ENCODE measurements at places on chromosomes 7 and 10. TPM values are rescaled to one million over a fixed set of nuclear protein-coding genes. Genes with fewer than 3 reads are reported as not detected.

The FMC1 gene
- polyA plus RNA-seq = 7.1 TPM

The SPDYE2 gene
- polyA plus RNA-seq = not detected

The CRYGN gene
- not detected for polyA plus RNA-seq

The CLDN3 gene
- polyA plus RNA-seq = not detected

The TAC1 gene
- polyA plus RNA-seq = not detected

The MBL2 gene
- not detected for polyA plus RNA-seq

The PPP1R9A gene
- polyA plus RNA-seq = 0.03 TPM

The NANOS1 gene
- polyA plus RNA-seq = 2.1 TPM

The CPVL gene
- polyA plus RNA-seq = 9.8 TPM

The GIMAP6 gene
- polyA plus RNA-seq = 0.09 TPM

The LIPF gene
- polyA plus RNA-seq = not detected

The SFTPA1 gene
- not detected for polyA plus RNA-seq

The CYP3A5 gene
- 4.5 TPM for polyA plus RNA-seq

The TET1 gene
- 0.08 TPM for polyA plus RNA-seq

DNA sequence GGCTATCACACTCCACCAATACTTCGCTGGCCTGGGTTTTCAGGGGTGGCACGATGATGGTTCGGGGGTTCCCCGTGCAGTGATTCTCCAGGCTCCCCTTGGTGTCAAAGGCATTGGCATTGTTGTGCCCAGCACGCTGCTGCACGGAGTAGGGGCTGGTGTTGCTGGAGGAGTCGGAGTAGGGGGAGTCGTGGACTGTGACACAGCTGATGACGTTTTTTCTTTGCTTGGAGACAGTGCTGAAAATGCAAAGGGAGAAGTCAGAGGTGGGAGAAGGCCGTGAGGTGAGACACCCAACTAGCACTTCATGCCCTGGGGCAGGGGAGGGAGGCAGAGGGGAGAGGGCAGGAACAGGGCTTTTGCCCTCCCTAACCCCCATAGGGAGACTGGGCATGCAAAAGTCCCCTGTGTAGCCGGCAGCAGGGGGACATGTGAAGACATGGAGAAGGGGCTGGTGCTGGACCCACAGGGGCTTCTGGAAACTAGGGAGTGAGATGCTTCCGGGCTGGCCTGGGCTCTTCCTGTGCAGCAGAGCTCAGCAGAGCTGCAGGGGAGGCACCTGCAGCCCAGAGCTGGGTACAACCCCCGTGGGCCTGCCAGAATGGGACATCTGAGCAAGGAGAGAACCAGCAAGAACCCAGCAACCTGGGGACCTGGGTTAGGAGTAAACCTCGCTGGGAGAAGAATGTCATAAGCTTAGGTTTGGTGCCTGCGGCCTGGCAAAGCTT, 60.5 kb downstream of the CLEC2L start:
- DNase-seq = no peak

GRCh38 chr7:4265676-4266075, 416.4 kb upstream of the FOXK1 start:
- no peak for DNase-seq

GRCh38 chr7:100102950-100103840, 1.8 kb downstream of the AP4M1 start:
- DNase-seq = no peak

- no peak for DNase-seq
These were observed 902.4 kb downstream of the LRMDA start for GRCh38 chr10:76333796-76334195.

GRCh38 chr10:44478040-44478439, 93.1 kb upstream of the CXCL12 start:
- DNase-seq = no peak

DNA sequence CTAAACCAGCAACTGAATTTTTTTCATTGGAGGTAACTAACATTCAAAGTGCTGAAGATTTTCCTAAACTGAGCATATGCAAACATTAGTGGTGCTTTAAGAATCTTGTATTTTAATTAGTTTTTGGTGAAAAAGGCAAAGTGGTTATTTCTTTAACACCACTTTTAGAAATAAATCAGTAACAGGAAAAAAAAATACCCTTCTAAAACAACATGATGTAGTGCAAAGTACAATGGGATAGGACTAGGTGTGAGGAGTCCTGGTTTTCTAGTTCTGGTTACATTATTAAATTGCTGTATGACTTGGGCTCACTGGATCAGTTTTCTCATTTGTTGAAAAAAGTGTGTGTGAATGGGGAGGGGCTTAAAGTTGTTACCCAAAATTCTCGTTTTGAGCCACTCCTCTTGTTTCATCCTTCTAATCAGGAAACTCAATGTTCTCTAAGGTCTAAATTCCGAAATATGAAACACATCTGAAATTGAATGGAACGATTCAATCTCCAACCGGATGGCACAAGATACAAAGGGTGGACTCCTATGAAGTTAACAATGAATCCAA, 1.8 kb downstream of the WASL start:
- no peak for DNase-seq

GRCh38 chr10:122468926-122469781, 7.8 kb downstream of the HTRA1 start:
- DNase-seq = peak; percentile 97

DNA sequence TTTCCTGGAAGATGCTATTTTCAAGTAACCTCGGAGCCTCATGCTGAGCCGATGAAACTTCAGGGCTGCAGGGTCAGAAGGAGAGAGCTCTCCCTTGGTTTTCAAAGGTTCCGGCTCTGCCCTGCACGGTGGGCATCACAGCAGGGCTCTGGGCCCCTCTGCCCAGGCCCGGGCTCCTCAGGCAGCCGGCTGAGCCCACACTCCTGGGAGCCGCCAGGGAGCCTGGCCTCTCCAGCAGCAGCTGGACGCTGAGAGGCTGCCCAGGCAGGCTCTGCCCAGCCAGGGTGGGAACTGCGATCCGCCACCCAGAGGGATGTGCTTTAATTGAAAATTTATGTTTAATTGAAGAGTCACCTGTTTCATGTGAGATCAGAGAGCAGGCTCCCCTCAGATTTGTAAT, 97.5 kb upstream of the MGMT start:
- no peak for DNase-seq

DNA sequence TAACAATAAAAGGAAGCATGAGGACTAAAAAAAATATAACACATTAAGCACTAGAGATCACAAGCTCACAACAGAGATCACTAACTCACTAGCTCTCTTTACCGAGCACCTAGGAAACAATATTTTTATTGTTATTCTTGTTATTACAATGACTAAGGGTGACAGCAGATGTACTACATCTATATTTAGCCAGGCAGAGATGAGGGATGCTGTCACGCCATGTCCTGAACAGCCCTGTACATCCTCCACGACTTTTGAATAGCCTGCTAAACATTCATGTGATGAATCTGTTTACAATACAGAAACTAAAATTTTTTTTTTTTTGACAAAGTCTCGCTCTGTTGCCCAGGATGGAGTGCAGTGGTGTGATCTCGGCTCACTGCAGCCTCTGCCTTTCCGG, 22.7 kb downstream of the FAM133B start:
- no peak for DNase-seq

- DNase-seq = no peak
These were observed 64.8 kb upstream of the MEOX2 start for GRCh38 chr7:15751191-15751701.

- DNase-seq = no peak
These were observed 57.8 kb upstream of the PDCD4 start for GRCh38 chr10:110813743-110814472.

DNA sequence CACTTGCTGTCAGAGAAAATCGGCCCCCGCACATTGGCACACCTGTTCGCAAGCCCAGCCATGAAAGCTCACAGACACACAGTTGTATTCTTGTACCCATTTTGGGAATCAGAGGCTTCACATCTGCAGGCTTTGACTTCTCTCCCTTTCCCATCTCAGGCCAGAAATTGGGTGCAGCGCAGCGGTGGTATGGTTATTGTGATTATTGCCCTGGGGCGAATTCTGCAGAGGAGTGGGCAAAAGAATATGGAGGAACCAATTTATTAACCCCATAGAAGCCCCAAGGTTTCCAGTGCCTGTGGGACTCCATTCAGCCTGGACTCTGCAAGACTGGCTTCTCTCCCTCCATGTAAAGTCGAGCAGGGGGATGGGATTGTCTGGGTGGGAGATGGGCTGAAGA, 14.0 kb downstream of the TLX1 start:
- DNase-seq = no peak

- no peak for DNase-seq
These were observed 81.2 kb upstream of the PPIF start for GRCh38 chr10:79266084-79266483.

- DNase-seq = no peak
These were observed 161.3 kb upstream of the NPVF start for GRCh38 chr7:25389489-25390106.

- no peak for DNase-seq
These were observed 753.2 kb downstream of the GRID1 start for GRCh38 chr10:85613391-85613790.

GRCh38 chr7:122412883-122413282, 108.3 kb upstream of the FEZF1 start:
- no peak for DNase-seq

GRCh38 chr7:107638594-107638993, 22.0 kb upstream of the SLC26A4 start:
- no peak for DNase-seq

GRCh38 chr10:35685402-35685801, 43.3 kb upstream of the FZD8 start:
- DNase-seq = no peak

- no peak for DNase-seq
These were observed 12.8 kb downstream of the GATAD1 start for GRCh38 chr7:92460109-92460508.

DNA sequence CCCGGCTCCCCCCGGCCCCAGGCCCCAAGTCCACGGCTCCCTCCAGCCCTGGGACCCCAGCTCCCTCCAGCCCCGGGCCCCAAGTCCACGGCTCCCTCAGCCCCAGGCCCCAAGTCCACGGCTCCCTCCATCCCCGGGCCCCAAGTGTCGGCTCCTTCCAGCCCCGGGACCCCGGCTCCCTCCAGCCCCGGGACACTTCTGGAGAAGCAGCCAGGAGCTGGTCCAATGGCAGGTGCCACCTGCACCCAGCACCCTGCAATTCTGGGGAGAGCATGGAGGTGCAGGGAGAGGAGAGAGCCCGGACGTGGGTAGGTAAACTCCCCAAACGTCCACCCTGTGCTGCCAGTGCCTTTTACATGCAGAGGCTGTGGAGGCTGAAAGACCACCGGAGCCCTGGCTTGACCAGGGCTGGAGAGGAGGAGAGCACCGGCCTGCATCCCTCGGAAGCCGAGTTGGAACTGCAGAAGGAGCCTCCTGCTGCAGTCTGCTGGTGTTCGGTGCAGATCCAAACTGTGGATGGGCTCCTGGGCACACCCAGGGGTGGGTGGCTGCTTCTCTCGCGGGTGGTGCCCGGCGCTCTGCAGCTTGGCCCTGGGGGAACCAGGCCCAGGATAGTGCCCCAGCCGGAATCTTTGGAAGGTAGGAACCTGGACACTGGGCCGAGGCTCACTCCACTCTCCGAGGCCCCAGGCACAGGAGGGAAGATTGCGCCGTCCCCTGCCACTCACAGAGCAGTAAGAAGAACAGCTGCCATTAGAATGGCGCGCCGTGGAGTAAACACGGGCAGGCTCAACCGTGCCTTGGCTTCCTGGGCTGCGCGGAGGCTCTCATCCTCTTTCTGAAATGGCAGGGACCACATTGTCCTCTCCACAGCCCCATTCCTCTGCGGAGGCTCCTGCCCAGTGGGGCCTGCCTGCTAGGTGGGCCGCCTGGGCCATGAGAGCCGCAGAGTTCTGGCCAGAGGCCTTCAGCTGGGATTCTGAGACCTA, 14.7 kb downstream of the SHH start:
- no peak for DNase-seq

GRCh38 chr10:111338805-111339204, 262.0 kb downstream of the ADRA2A start:
- no peak for DNase-seq

GRCh38 chr10:35926846-35927245, 284.8 kb upstream of the FZD8 start:
- no peak for DNase-seq

DNA sequence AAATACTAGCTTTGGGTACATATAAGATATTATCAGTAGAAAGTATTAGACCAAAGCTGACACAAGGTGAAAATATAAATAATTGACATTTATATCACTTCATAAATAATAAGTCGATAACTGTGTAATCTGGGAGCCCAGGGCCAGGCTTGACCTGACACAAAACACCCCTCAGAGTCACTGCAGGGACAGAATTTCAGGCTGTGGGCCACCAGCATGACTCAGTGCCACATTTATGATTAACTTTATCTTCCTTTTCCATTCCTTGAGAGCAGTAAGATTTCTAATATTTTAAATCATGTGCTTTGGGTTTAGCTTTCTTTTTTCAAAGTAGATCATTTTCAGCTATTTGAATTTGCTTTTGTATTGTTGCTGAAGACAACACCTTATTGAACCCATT, 102.9 kb upstream of the NFE2L3 start:
- DNase-seq = no peak

DNA sequence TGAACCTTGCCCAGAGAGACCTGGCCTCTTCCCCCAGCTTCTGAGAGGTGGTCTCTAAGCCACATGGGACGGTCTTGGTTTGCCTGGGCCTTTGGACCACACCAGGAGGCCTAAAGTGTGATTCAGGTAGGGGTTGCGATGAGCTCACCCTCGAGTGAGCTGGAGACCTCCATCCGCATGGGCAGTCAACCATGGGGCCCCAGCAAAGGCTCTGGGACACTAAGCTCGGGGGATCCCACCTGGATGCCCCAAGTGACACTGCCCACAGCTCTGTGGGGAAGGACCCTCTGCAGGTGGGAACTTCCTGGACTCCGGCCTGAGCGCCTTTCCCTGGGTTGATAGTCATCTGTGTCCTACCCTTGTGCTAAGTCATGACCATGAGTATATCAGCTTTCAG, 57.1 kb upstream of the FAM20C start:
- no peak for DNase-seq

DNA sequence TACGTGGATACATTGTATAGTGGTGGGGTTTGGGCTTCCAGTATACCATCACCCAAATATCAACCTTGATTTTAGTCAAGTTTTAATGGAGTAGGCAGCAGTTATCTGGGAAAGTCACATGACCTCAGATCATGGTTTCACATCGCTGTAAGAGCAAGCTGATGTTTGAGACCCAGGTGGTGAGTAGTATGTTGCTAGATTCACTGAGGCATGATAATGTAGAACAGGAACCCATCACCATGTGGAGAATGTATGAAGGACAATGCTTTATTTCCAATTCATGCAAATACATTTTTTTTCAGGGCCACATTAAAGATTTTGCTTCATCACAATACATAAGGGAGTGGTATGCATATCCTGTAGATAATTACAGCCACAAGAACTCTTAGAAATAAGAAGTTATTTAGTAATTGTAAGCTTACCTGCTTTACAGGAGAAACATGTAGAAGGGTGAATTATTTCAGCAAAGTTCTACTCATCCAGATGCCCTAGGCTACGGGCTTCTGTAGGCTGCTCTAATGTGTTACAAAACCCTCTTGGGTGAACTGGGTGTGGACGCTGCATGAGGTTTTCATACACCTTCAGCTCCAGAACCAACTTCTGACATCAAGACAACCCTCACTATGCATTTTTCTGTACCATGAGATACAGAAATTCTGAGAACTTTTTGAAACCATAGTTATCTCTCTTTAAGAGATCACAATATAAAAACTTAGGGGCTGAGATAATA, 27.6 kb upstream of the LAMB4 start:
- DNase-seq = peak; percentile 7

- DNase-seq = no peak
These were observed 72.1 kb downstream of the ADCY1 start for GRCh38 chr7:45646207-45646821.

GRCh38 chr7:85068799-85069198, 118.1 kb downstream of the SEMA3D start:
- peak; percentile 19 for DNase-seq
